ENCODE measurements at places on chromosomes 1 and 21.

DNA sequence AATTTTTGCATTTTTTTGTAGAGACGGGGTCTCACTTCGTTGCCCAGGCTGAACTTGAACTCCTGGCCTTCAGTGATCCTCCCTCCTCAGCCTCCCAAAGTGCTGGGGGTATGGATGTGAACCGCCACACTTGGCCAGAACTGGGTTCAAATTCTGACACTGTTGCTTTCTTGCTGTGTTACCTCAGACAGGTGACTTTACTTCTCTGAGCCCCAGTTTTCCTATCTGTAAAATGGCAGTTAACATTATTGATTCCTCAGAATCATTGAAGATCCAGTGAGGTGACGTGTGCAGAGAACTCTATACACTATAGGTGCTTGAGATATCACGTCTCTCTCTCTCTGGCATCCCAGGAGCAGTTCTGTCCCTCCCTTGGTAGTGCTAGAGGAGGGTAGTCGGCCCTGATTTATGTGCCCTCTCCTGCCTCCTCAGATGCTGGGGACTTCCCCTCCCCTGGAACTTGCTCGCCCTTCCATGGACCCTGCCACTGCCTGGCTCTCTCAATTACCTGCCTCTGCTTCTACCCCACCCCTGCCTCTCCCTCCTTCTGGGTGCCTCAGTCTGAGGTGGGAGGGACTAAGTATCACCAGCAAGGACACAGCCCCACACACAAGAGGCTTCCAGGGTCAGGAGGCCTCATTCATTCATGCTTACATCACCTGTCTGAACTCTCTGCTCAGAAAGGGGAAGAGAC is 2.8 kb upstream of the HPCA start:
- DNase-seq = no peak

DNA sequence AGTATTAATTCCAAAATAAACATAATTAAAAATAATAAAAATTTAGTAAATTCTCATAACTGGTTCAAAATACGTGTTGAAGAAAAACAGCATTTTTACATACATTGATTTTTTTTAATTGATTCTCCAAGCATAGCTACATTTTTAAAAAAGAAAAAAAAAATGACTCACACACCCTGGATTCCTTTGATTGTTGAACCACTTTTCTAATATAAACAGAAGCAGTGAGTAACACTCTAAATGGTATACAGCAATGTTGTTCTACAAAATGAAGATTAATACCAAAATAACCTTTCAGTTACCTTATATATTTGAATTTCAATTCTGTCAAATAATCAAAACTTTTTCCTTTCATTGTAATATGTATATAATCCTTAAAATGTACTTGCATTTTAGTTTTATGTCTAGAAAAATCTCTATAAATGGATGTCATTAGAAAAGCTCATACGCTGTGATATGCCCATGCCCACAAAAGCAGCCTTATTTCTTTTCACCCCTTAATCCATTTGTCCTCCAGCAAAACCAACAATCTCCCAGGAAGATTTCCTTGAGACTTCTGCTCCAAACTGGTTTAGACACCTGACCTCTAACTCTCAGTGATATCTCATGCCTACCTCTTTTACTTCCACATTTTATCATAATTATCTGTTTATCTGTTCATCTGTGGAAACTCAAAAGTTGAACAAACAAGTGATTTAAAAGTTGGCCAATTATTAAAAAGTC is 246.4 kb upstream of the NR5A2 start:
- no peak for DNase-seq

DNA sequence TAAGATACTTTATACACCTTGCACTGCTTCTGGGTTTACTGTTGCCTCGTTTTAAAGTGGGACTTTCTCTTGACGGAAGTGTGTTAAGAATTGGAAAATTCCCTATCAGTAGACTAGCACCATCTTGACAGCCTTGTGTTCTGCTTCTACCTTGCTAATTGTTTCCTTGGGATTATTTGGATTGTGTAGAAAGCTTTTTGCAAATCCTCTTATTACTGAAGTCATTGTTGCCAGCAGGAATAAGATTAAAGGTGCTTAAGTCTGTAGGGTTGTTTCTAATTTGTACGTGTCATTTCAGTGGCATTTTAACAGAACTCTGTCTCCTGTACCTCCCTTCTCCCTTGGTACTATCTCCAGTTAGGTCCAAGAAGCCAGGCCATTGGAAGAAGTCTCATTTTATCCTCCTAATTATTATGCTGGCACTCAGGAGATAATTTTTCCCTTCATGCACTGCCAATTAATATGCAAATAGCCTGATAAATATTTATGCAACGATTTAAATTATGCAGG is 107.7 kb downstream of the POU2F1 start:
- DNase-seq = no peak

DNA sequence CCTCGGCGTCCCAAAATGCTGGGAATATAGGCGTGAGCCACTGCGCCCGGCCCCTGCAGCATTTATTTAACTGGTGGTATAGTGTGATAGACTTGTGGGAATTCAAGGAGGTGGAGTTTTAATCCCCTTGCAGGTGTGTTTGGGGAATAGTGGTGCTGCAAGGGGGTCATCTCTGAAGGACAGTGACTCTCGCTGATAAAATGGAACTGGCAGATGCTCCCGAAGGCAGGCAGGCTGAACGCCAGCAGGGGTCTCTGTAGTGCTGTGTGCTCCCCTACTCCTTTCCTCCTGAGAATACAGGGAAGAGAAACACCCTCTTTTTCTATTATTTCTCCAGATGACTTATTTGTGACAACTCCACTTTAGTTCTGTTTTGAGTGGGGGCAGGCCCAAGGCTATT is 4.0 kb downstream of the OSCP1 start:
- no peak for DNase-seq

DNA sequence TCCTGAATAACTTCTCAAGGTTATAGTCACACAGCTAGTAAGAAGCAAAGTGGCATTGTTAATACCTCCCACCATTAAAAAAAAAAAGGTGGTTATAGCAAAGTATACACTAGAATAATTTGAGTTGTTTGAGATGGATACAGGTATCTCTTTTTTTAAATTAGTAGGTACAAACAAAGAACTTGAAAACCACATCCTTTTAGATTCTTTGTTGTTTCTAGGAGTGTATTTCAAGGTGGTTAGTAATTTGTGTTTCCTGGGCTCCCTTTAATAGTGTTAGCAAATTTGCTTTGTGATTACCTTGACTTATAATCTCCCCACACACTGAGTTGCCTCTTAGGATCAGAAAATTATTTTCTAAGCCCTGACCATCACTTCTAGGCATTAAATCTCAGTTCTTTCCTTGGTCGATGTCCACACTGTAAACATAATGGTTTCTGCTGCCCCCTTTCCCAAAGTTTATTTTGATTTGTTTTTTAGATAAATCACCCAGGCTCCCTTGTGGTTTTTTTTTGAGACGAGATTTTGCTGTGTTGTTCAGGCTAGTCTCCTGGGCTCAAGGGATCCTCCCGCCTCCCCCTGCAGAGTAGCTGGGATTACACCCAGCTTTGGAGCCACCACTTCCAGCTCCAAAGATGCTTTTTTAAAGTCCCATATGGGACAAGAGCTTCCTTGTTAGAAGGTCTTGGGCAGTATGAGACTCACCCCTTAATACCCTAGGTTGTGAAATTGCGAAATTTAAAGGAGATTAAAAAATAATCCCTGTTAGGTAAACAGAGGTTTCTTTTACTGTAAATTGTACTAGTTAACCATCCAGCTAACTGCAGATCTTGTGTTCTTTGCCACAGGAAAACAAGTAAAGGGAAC is 6.2 kb downstream of the AKIRIN1 start:
- DNase-seq = no peak

GRCh38 chr1:81585371-81585770 is 215.4 kb upstream of the ADGRL2 start:
- DNase-seq = no peak

- DNase-seq = peak; percentile 58
These were observed 5.7 kb upstream of the PLPP3 start for GRCh38 chr1:56584910-56585528.

DNA sequence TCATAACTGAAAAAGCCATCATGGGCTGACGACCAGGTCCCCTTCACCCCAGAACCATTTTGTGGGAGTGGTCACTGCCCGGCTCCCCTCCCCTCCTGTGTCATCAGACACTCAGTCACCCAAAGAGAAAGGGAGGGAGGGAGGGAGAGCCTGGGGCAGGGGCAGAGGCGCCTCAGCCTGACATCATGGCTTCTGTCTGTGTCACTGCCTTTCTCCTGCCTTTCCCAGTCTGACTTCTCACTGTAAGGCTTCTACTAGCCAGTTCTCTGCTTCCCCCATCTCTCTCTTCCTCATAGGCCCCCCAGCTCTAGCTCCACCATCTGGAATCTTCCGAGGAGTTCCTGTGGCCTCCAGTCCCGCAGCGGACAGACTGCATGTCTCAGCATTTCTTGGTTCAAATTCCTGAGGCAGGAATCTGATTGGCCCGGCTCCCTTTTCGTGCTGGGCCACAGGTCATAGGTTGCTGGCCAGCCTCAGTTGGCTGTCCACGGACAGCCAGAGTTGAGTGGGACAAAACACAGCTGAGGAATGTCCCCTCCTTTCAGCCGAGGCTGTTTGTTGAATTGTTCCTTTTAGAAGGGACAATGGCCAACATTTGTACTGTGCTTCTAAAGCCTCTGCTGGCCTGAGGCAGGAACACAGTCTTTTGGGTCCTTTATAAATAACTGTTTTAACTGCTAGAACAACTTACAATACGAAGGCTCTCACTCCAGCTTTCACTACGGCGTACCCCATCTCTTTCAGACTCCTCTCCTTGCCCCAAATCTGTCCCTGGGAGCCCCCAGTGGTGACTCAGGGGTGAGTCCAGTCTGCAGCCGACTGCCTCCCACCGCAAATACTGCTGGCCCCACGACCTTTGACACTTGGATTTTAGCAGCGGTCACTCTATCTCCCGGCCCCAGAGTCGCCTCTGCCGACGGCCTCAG is 18.7 kb upstream of the KANK4 start:
- DNase-seq = no peak

GRCh38 chr1:69835955-69836354 is 268.2 kb downstream of the LRRC7 start:
- no peak for DNase-seq

GRCh38 chr1:47672622-47673021 is 234.8 kb downstream of the FOXD2 start:
- no peak for DNase-seq

DNA sequence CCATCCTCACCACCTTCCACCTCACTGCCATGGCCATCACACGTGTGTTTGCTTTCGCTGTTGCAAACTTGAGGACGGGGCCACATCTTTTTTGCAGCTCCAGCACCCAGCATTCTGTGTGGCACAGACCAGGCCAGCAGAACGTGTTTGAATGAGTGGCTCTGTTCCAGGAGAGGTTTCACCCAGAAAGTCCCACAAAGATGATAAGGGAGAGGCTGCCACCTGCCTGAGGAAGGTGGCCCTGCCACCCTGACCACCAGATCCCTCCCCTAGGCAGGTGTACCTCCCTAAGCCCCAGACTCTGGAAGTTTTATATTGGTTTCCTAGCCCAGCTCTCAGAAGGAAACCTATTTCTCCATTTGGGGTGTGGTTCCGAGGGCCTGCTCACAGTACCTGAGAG is 252.1 kb downstream of the KAZN start:
- DNase-seq = no peak

DNA sequence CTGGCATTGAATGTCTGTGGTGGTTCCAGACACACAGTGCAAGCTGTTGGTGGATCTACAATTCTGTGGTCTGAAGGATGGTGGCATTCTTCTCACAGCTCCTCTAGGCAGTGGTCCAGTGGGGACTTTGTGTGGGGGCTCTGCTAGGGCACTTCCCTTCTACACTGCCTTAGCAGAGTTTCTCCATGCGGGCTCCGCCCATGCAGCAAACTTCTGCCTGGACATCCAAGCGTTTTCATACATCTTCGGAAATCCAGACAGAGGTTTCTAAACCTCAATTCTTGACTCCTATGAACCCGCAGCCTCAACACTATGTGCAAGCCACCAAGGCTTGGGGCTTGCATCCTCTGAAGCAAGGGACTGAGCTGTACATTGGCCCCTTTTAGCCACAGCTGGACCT is 43.0 kb downstream of the RGS18 start:
- DNase-seq = no peak

DNA sequence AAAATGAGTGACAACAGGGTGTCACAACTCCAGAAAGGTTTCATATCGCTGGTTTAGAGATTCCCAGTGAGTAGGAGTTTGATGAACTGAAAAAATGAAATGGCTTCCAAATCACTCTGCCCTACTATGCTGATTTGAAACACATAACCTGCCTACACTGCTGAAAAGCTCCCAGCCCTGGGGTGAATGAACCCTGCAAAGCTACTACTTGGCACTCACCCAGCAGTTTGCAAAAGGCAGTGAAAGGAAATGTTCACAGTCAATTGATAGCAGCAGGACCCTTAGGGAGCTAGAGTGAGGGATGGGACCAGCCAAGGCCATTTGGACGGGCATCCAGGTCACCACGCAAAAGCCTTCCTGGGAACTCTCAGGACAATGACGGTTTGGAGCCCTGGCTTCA is 44.4 kb upstream of the SRP9 start:
- DNase-seq = peak; percentile 35

DNA sequence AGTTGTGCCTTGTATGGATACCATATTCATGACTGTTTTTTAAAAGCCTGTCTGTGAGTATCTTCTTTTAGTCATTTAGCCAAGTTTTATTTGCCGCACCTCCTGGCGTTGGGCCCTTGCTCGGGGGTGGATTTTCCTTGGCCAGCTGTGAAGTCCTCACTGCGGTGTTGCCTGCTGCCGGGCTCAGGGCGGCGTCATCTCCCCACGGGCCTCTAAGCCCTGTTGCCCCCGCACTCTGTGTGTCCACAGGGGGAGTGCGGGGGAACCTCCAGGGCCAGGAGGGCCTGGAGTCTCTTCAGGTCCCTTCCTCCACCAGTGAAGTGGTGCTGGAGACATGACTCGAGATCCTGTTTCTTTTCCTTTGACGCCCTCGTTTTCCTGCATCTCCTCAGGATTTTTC is 65.8 kb upstream of the DIP2A start:
- no peak for DNase-seq

DNA sequence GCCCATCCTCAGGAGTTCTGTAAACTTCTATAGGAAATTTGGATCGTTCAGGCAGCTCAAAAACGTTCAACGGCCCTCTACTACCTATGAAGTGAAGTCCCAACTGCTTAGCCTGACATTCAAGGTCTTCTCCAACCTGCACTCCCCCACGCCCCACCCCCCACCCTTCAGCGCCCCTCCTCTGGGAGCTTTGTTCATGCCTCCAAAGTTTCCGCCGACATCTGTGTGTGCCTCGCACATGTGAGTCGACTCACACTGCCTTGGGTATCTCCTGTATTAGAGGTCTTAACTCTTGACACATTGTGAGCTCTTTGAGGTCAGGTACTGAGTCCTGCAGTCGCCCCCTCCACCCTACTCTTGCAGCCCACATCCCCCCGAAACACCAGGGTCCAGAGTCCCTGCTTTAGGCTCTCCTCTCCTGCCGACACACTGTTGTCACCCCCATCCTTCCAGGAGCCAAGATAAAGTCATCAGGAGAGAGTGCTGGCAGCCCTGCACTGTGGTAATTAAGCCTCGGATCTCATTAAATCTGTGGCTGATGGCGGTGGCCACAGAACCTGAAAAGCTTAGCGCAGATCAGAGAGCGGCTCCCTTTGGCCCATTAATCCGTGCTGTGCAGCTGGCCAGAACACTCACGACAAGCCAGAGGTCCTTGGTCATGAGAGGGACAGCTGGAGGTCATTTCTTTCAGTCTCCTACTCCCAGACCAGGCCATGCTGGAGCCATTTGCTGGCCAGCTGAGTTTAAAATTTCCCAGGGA is 1.4 kb upstream of the PAFAH2 start:
- DNase-seq = no peak

- DNase-seq = no peak
These were observed 392.6 kb downstream of the NTNG1 start for GRCh38 chr1:107533436-107533835.
